T-helper 2 cell treated with Interferon-gamma antibody and Interleukin-4, amounts not matched to agents 5 μg/mL and 100 μg/mL, for 36 hours (primary cell): ENCODE measurements at places on chromosomes 1 and 21.
A peak's percentile ranks its signal among the peaks of the same experiment; 100 is the strongest.

DNA sequence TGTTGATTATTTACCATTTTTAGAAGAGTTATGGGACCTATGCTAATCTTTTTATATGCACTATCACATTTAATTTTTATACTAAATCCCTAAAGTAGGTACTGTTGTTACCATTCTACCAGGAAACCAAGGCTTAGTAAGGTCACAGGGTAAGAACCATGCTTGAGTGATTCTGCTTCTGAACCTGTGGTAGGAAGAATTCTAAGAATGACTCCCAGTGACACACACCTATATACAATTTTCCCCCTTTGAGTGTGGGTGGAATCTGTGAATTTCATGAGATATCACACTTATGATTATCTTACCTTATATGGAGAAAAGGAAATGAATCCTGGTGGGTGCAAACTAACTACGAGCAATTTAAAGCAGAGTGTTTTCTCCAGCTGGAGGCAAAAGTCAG lies 391.0 kb downstream of the USH2A start:
- no peak for DNase-seq

- DNase-seq: no peak
Observed at GRCh38 chr1:154862907-154863306, 7.2 kb downstream of the KCNN3 start.

- no peak for DNase-seq
Observed at GRCh38 chr1:87121711-87122163, 206.9 kb upstream of the LMO4 start.

DNA sequence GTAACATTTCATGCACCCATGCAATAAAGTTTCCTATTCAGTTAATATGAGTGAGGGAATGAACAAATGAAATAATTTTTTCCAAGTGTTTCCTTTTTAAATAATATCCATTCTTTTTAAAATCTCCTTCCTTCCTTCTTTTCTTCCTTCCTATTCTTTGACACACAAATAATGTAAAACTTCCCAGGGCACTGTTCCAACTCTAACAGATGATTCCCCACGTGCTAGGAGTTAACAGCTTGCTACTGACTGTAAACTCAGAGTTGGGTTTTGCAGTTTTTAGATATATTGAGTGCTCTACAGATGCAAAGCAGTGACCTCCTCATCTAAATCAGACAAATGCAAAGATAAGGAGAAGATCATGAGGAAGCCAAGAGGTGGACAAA lies 54.0 kb upstream of the POU2F1 start:
- DNase-seq: no peak

- DNase-seq: no peak
Observed at GRCh38 chr1:86641318-86641717, 63.1 kb upstream of the SH3GLB1 start.

DNA sequence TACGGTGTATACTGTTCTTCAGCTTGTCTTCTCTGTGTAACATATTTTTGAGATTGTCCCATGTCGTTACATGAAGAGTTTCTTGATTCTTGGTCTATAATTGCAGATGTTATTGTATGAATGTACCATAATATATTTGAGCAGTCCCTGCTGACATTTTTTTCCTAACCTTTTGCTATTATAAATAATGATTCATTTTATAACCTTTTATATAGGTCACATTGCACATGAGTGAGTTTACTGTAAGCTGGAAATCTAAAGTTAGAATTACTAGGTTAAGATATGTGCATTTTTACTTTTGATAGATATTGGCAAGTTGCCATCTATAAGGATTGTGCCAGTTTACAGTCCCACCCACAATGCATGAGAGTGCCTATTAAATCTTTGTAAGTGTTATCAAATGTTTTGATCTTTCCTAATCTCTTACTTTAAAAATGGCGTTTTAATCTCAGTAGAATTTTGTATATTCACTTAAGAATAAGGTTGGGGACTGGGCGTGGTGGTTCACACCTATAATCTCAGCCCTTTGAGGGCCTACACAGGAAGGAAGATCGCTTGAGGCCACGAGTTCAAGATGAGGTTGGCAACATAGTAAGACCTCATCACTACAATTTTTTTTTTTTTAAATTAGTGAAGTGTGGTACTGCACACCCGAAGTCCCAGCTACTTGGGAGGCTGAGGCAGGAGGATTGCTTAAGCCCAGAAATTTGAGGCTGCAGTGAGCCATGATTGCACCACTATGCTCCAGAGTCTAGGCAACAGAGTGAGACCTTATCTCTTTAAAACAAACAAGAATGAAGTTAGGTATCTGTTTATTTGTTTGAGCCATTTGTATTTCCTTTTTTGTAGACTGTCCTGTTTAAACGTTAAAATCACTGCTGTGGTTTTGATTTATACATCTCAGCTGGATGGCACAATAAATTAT lies 36.5 kb downstream of the ZMYM1 start:
- DNase-seq: no peak

GRCh38 chr1:24442764-24443163 lies 27.2 kb downstream of the NIPAL3 start:
- DNase-seq: no peak

GRCh38 chr1:15469361-15469760 lies 6.5 kb upstream of the CELA2B start:
- no peak for DNase-seq

GRCh38 chr1:186785503-186785902 lies 43.2 kb upstream of the PLA2G4A start:
- no peak for DNase-seq

- no peak for DNase-seq
Observed at GRCh38 chr1:100034470-100034869, 64.7 kb downstream of the SLC35A3 start.

- DNase-seq: no peak
Observed at GRCh38 chr1:225611537-225612223, 41.2 kb downstream of the ENAH start.

- no peak for DNase-seq
Observed at GRCh38 chr1:164728719-164729118, 169.7 kb downstream of the PBX1 start.

- peak; percentile 77 for DNase-seq
Observed at GRCh38 chr1:16055613-16056520, 12.3 kb downstream of the CLCNKB start.

DNA sequence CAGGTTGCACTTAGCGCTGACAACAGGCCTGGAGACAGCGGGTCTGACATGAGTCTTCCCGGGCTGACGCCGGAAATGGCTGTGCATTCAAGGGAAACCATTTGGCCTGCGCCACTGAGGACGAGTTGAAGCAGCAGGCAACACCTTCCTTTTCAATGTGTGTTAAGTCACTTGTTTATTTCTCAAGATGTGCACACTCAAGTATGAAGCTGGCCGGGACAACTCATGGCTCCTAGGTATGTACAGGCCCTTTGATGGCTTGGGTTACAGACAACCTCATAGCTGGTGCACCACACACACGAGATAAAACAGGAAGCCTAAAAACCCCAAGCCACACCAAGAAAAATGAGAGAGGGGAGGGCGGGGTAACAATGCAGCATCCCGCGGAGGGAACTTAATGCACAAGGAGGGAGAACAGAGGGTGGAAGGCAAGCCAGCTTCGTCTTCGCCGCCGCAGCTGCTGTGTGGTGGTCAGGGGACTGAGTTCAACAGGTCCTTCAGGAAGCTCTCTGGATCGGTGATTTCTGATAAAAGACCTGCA lies 118.0 kb upstream of the IFFO2 start:
- peak; percentile 62 for DNase-seq

DNA sequence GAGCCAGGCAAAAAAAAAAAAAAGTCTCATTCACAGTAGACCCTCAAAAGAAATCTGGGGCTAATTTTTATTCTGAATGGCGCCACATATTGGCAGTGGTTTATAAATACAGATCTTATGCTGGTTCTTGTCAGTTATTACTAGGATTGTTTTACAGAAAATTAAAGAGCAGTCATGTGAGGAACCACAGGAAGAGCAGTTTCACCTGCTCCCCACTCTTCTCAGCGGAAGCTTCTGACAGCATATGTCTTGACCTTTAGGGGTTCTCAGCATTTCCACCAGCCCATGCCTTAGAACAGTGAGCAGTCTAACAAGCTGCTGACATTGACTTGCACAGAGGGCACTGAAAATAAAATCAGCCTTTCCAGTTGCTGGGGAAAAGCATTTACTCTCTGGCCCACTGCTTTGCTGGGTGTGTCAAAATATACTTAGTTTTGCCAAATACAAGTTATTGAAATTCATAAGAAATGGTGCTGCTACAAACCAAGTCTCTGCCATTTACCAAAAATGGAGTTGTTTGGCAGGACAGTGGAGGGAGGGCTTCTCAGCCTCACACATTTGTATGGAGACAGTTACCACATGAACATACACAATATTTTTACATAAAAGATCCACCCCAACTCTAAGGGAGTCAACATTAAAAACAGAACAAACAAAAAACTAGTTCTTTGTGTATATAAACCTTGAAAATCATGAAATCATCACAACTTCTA lies 144.2 kb downstream of the SYT2 start:
- DNase-seq: peak; percentile 16

DNA sequence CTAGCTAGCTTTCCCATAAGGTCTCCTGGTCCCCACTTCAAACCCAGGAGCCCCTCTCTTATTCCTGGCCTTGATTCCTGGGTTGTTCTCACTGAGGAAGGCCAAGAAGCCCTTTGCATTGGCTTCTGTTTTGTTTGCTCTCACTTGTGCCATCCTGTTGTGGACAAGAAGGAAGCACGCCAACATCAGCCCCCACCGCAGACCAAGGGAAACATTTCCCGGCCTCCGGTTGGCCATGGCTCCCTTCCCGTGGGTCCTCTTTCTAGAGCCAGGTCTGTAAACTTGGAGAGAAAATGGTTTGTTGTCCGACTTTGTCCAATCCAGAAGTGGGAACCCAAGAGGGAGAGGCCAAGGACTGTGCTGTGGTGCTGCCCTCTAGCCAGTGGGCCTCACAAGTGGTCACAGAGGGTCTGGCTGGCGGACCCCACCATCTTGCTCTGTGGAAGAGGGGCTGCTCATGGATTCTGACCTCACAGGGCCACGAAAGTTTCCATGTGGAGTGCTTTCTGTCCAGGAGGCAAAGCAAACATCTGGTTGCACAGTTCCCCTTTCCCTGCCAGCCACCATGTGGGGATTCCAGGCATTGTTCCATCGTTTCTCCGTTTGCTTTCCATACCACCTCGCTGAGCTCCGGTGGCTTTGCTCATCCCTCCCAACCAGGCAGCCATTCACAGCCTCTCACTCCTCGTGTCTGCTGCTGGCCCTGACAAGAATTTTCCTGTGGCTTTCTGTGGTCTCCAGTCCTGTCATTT lies 18.9 kb upstream of the TENT5C start:
- no peak for DNase-seq

GRCh38 chr1:25854554-25854953 lies 4.7 kb downstream of the AUNIP start:
- DNase-seq: no peak

- no peak for DNase-seq
Observed at GRCh38 chr1:89611721-89612120, 21.2 kb upstream of the LRRC8C start.

DNA sequence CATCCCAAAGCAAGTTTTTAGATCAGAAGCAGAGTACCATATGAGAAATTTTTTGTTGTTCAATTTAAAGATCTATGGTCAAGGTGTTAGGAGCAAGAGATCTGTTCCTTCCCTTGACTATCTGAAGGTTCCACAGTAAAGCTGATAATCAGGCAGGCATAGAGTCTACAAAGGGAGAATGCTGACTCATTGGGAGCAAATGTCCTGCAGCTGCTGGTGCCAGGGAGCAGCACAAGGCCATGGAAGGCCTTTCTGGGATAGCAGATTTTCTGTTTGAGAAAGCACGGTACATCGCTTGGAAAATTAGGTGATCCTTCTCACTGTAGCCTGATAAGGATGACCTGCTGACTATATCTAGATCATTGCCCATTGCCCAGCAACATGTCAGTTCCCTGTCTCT lies 210.1 kb upstream of the C1orf87 start:
- DNase-seq: no peak

DNA sequence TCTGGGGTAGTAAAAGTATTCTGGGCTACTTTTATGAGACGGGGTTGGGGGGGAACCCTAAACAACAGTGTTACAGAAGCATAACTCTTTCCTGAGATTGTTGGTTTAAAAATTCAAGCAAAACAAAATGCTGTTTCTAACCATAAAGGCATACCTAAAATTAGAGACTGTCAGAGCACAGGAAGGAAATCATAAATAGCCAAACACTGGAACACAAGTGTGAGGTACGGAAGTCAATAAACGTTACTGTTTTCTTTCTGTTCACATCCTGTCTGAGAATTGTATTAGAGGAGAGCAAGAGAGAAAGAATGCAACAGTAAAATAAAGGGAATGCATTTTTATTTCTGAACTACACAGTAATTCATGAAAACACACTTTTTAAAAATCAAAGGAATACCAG lies 42.8 kb upstream of the IL12RB2 start:
- no peak for DNase-seq

DNA sequence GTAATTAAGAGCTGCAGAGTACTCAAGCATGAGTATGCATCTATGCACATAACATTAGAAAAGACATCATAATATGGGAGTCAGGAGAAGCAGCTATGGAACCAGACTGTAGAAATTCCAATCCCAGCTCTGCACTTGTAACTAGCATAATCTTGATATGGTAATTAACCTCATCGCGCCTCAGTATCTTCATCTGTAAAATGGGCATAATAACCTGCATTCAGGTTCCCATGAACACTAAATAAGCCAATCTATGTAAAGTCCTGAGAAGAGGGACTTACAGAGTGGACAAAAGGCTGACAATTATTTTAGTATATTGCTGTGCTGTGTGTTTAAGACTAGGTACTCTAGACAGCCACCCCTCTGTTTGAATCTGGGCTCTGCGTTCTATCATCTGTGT lies 318.9 kb upstream of the USP25 start:
- DNase-seq: no peak

DNA sequence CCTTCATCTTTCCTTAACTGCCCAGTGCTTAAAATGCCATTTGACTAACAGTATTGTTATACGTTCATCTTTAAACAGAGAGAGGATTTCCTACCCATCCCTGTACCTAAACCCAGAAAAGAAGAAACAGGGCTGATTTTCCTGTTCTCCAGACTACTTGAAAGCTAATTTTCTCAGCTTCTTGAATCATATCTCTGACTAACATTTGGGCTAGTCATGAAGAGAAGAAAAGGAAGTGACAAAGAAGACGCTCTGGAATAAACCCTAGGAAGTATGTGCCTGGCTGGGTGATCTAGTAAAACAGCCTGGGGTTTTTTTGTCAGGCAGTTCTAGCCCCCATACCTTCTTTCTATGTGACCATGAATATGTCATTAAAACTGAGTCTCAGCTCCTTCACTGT lies 44.8 kb upstream of the SGIP1 start:
- no peak for DNase-seq

DNA sequence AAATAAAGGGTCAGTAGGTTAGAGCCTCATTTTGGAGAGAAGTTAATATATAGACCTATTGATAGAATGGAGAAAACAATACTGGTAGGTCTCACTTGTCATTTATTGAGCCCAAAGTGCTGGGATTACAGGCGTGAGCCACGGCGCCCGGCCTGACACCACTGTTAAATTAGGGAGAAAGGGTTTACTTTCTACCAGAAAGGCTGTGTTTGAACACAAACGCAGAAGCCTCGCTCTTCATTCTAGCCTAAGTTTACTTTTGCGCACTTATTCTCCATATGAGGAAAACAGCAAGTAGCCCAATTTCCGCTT lies 710 bp upstream of the PRPF3 start:
- DNase-seq: no peak

DNA sequence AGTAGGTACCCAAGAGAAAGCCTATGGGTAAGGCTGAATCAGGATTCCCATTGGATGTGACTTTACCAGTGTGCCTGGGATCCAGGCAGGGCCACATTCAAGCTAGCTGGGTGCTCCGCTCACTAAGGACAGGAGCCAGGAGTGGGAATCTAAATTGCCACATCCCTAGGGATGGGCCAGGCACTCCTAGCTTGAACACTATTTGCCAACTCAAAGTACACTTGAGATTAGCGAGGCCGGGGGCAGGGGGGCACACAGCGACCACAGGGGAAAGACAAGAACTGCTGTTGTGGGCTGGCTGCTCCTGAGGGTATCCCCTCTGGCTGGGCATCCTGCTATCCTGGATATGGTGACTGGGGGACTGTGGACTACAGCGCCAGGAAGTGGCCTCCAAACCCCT lies 4.3 kb downstream of the SLC45A3 start:
- DNase-seq: no peak
